ENCODE measurements at places on chromosomes 2 and 18.

DNA sequence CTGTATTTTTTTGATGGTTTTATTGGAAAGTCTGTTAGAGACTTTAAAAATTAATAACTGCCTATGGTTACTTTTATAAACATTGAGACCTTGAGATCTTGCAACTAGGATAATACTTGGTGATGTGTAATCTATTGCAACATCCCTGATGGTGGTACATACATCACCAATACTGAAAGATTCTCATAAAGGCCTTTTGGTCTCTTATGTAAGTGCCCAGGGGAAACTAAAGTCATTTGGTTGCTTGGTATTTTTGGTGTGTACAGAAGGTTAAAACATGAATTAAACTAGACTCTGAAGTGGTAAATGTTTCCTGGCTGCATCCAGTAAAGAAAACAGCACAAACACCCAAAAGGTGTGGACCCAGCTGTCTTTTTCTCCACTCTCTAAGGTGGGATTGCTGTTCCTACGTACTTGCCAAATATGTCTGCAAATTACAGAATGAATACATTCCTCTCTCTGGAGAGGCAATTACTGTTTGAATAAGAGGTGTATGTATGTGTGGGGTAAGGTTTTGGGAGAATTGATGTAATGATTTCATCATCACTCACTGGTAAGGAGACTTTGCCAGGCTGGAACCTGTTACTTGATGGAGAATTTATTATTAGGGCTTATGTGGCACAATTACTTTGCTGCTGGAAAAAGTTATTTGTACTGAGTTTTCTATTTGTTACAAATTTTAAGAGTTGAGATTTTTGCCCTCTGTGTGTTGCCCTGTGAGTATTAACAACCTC lies 3.6 kb downstream of the B3GNT2 start:
- no peak for DNase-seq

DNA sequence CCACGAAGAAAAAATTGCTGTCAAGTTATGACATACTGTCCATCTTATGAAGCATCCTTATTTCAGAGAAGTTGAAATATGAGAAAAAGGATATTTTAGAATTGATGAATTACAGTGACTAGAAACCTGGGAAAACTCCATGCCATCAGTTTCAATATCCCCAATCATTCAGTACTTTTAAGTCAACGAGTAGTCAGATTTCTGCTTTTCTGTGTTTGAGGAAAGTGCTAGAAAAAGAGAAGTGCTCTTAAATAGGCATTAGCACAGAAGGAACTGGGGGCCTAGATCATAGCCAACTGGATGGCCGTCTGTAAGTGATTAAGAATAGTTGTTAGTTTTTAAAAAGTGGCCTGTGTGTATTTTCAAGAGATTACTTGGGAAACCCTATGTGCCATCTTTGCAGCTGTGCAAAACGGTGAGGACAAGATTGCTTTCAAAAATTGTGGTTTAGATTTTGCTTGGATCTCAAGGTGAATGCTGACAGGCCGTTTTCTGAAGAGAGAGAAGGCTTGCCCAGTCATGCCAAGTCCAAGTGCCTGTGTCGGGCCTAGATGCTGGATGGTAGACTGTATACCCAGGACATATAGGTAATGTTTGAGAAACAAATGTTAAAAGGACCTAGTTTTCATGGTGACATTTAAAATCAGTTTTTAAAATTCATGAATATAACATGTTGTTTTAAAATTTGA lies 5.1 kb downstream of the NEDD4L start:
- no peak for DNase-seq

DNA sequence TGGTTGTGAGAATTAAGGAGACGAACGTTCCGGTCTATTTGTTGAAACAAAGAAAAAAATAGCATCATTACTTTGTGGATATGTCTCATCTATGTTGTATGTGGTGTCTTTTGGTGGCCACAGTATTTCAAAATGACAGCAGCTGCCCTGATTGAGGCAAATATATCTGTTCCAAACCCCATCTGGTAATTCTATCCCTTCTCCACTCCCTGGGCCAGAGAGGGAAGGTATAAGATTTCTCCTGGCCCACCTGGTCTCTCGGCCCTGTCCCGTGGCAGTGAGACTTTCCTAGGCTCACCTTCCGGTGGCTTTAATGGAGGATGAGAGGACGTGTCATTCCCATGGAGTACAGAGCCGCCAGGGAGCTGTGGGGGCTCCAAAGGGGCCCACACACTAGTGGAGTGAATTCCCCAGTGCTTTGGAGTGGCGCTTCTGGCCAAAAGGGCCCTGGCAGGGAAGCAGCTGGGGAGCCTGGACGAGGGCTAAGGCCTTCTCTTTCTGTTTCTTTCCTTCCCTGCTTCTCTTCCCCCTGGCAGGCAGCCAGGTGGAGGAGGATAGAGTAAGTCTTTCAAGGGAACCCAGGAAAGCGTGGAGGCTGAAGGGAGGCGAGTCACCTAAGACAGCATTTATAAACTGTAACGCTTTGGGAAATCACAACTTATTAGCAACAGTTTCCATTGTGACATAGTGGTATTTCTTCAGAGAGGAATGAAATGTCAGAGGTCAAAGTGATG lies 5.6 kb downstream of the FOSL2 start:
- peak; percentile 43 for DNase-seq

DNA sequence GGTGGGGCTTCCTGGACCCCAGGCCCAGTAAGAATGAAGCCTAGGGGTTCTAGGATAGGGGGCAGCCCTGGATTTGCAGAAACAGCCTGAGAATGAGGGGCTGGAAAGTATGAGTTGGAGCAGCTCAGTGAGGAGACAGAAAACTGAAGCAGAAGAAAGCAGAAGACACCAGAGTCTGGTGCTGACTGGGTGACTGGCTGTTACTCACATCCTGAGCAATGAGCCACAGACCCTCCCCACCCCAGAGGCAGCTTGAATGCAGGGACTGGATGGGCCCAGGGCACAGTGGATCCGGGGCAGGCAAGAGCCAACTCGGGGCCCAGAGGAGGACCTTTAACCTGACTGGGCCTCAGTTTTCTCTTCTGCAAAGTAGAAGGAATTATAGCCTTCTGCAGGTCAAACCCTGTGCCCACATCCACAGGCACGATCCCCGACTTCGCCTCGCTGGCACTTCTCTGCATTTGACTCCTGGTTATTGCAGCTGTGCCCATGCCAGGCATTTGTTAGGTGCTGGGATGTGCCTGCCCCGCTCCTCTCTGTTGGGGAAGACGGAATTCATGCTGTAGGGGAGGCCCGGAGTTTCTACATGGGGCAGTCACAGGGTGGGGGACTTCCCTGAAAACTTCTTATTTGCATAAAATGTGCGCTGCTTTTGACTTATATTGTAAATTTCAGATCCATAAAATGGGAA lies 8.5 kb downstream of the STEAP3 start:
- peak; percentile 63 for DNase-seq

DNA sequence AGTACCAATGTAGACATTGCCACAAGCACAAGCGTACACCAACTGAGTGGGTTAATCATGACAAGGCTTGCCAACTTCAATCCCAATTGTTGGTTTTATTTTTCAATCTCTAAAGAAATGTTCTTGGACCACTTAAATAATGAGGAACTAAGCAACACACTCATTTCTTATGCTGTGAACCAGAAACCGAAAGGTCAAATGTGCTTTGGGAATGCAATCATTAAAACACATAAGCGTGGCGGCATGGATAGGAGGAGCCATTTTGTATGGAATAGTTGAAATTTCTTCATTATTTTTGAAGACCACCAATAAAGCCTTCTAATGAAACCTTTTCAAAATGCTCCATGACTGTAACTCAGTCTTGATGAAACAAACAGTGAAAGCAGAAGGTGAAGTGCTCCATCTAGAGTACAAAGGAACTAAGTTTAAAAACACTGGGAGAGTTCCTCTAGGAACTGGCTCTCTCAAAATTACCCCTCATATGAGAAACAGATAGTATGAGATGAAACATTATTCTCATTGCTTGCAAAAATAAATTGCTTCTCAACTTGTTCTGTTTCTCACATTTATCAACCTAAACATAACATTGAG lies 113.2 kb upstream of the CHST9 start:
- peak; percentile 3 for DNase-seq

DNA sequence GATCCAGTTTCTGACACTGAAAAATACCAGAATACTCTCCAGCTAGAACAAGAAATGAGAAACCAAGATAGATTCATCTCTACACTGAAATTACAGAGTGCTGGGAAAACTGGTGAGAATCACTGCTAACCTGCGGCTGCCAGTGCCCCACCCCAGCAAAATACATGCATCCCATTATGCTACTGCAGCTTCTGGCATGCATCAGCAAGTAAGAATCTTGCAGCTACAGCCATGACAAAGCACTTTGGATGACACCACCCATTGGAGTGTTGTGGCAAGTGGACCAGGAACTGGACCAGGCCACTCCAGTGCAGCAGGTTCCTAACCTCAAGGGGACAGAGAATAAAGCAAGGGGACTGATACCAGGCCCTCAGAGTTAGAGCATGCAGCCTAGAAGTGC lies 378.8 kb upstream of the ETAA1 start:
- DNase-seq = no peak

GRCh38 chr2:133603109-133603508 lies 34.8 kb upstream of the NCKAP5 start:
- no peak for DNase-seq

- no peak for DNase-seq
Measured at GRCh38 chr2:217250013-217250524, 390.2 kb upstream of the TNP1 start.

- DNase-seq = no peak
Measured at GRCh38 chr2:205175831-205176230, 506.5 kb upstream of the NRP2 start.

- no peak for DNase-seq
Measured at GRCh38 chr2:151380580-151381235, 23.3 kb downstream of the TNFAIP6 start.

DNA sequence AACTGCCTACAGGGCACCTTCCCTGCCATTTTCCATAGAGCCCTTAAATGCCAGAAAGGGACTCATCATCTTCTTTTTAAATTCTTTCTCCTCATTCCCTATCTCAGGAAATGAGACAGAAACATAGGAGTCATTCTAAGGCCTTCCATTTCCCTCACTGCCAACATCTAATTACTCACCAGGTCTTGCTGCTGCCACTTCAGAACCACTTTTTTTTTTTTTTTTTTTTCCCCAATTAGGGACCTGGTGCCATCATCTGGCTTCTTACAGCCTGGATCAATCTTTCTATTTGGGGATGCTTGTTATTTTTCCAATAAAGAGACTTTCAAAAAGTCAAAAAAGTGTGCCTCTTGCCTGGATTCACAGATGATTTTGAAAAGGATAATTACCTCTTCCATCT lies 373.4 kb downstream of the LPIN1 start:
- peak; percentile 21 for DNase-seq

DNA sequence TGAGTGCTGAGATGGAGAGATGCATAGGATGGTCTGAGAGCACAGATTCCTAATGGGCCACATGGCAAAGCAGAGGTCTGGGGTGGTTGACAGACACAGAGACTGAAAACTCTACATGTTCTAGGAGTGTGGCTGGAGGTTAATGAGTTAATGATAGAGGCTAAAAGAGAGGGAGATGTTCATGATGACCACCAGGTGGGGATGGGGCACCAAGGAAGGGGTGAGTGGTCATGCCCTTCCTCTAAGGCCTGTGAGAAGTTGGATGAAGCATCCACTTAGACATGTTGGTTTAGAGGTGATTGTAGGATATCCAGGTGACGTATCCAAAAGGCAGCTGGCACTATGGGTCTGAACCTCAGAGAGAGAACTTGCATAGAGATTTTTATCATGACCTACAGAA lies 102.1 kb downstream of the LRP2 start:
- DNase-seq = no peak

- DNase-seq = no peak
Measured at GRCh38 chr18:40004246-40004645, 1950.8 kb upstream of the PIK3C3 start.

DNA sequence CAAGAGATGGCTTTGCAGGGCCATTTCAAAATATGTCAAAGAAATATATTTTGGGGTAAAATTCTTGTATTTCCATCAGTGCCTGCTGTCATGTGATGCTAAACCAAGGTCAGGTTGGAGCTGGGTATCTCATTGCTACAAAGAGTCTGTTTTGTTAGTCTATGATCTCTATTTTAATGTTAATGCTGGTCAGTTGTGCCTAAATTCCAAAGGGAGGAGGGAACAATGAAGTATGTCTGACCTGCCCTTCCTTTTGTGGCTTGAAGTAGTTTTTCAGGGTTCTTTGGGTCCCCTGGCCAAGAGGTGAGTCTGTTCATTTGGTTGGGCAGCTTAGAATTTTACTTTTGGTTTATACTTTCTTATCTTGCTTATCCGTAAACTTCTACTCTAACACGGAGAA lies 61.6 kb upstream of the DYNAP start:
- no peak for DNase-seq

DNA sequence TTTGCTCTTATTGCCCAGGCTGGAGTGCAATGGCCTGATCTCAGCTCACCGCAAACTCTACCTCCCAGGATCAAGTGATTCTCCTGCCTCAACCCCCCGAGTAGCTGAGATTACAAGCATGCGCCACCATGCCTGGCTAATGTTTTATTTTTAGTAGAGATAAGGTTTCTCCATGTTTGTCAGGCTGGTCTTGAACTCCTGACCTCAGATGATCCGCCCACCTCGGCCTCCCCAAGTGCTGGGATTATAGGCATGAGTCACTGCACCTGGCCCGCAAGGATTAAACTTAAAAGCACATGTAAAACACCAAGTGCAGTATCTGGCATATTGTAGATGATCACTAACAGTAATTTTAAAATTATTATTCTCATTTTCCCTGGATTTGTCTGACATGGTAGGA lies 72.9 kb downstream of the C1QL2 start:
- DNase-seq = no peak

DNA sequence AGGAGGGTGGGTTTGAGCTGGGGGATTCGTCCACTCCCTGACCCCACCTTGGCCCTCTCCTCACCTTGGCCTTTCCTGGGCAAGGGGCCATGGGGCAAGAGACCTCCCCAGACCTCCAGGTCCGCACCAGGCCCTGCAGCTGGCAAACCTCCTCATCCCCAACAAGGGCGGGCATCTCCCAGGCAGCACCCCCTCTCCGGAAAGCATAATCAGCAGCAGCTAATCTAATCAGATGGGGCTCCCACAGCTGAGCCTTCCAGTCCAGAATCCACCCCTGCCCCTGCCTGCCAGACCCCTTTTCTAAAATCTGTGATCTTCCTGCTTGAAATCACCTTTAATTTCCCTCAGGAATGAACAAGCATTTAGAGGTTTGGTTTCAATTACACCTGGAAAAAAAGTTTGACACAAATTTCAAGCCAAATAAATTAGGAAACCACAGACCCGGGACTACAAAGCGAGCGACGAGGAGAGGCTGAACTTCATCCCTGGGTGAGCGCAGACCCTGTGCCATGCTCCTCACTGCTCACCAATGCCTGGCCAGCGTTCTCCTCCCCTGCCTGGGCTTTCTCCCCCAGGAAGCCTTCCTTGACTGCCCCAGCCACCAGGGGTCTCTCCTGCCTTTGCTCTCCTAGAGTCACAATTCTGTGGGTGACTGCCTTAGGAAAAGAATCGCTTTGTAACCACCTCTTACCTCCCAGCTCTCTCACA lies 143.0 kb upstream of the MYCN start:
- DNase-seq = no peak
